ENCODE measurements at places on chromosomes 1 and 21.

DNA sequence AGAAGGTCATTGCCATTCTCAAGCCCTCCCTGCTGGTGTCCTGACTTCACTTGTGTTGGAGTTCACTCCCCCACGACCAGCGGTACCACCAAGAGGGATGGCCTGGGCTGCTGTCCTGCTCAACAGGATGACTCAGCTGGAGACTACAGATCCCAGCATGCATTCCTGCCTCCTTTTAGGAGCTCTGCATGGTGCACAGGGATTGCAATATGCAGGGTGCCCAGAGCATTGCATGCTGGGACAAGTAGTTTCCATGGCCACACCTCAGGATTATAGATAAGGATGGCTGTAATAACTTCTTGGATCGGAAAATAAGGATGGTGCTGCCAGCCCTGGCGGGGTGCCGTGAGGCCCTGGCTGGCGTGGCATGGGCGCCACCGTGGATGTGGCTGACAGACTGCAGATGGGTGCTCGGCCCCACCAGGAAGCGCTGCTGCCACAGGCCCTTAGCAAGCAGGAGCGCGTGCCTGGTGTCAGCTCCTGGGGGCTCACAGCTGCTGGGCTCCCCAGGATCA lies 150.0 kb downstream of the CASZ1 start:
- DNase-seq: no peak

DNA sequence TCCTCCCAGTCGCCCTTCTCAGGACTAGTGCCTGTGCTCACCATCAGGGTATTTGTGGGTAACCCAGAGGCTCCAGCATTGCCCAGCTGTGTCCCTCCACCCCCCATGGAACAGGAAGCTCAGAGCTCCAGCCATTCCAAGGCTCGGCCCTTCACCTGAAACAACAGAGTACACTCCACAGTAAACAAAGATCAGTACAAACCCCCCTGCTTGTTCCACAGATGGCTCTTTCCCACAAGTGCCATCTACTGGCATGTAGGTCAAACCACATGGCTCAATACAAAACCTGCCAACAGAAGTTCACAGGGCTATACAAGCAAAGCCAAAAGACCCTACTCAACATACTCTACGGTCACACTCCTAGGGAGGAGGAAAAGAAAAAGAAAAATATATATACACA lies 258.7 kb downstream of the AGBL4 start:
- no peak for DNase-seq

GRCh38 chr21:46028573-46029091 lies 47.1 kb downstream of the COL6A1 start:
- no peak for DNase-seq

GRCh38 chr21:38597421-38597820 lies 99.1 kb upstream of the ERG start:
- DNase-seq: no peak

GRCh38 chr1:47738560-47739182 lies 258.5 kb downstream of the TRABD2B start:
- DNase-seq: peak; percentile 38

- no peak for DNase-seq
These were observed 108.3 kb downstream of the HIVEP3 start for GRCh38 chr1:41810446-41810845.

- no peak for DNase-seq
These were observed 138.1 kb downstream of the MIS18A start for GRCh38 chr21:32140604-32141317.

- DNase-seq: no peak
These were observed 1.7 kb downstream of the BEST4 start for GRCh38 chr1:44786138-44786840.
